ENCODE measurements at places on chromosomes 7 and 10. TPM values are rescaled to one million over a fixed set of nuclear protein-coding genes. Genes with fewer than 3 reads are reported as not detected.

DNA sequence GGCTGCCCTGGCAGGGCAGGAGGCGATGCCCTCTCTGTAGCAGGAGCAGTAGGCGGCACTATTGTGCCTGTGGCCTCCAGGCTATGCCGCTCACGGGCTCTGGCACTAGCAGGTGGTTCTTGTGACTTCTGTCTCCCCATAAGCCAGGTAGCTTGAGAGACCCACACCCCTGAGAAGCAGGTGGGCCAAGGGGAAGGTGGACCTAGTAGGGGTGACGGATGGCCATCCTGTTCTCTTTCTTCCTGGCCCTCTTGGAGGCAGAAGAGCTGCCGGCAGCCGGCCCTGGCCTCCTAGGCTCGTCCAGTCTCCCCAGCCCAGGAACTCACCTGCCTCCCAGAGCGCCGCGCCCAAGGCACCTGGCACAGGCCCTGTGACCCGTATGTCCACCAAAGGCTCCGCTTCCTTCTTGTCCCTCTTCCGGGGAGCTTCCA is 15.4 kb downstream of the MMRN2 start:
- DNase-seq: no peak

CALML5 gene
- total RNA-seq: not detected

NODAL gene
- total RNA-seq: not detected

RNF148 gene
- 1.1 TPM for total RNA-seq

CRPPA gene
- total RNA-seq: 4.7 TPM
